ENCODE measurements at places on chromosomes 1 and 21. TPM values are rescaled to one million over a fixed set of nuclear protein-coding genes. Genes with fewer than 3 reads are reported as not detected.

DNA sequence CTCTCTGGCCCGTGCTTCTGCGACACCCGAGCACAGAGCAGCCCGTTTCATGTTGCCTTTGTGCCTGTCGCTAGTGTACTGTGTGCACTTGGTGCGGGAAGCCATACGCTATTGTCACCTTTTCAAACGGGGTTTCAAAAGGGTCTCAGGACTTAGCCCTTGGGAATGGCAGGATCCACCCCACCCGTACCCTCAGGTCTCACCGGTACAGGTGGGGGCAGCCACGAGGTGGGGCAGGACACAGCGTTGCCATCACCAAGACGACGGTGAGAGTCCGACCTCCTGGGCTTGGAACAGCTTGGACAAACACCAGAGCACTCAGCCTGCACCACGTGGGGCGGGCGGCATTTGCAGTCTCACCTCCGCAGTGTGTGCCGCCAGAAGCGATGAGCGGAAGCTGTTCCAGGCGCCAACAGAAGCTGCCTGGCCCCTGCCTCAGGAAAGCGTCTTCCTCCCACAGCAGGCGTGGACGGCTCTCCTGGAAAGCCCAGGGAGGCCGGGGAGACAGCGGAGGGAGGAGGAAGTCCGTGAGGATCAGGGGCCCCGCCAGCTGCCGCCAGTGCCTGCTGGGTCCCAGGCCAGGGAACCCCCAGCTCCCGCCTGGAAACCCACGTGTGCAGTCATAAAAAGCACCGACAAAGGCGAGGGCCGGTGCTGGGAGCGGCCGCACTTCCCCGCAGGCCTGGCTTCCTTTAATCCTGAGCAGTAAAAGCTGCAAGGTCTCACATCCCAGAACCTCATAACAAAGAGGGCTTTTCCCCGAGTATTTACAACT is 131.3 kb upstream of the ARHGEF16 start:
- peak; percentile 60 for DNase-seq

PBX1 gene
- 28.7 TPM for polyA plus RNA-seq

GRCh38 chr1:230163205-230163604 is 96.2 kb downstream of the GALNT2 start:
- no peak for DNase-seq

- DNase-seq: no peak
These were observed 96.9 kb downstream of the DHRS3 start for GRCh38 chr1:12521096-12521495.

- DNase-seq: no peak
These were observed 92.9 kb downstream of the LAMC2 start for GRCh38 chr1:183278739-183279591.

GBP7 gene
- polyA plus RNA-seq: not detected

- no peak for DNase-seq
These were observed 136.4 kb downstream of the CLIC6 start for GRCh38 chr21:34805157-34805556.

DNA sequence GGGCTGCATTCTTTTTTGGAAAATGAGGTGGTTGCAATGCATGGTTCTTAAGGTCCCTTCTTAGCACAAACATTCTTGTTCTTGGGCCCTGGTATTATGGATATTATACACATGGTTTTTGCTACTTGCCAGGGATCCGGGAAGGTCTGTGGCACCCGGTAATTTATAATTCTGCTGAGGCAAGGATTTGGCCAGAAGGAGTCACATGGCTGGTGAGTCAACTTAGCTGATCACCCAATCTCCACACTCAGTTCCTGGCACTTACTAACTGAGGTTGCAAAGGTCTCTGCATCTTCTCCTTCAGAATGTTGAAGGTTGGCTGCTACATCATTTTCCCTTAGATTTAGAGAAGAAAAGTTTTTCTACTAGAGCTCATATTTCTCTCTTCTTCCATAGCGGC is 112.5 kb downstream of the ROR1 start:
- DNase-seq: no peak

EFCAB7 gene
- polyA plus RNA-seq: 5.4 TPM

GRCh38 chr1:162901243-162901642 is 40.3 kb upstream of the CCDC190 start:
- no peak for DNase-seq

- DNase-seq: no peak
These were observed 86.3 kb downstream of the MPZL1 start for GRCh38 chr1:167808104-167808503.

DNA sequence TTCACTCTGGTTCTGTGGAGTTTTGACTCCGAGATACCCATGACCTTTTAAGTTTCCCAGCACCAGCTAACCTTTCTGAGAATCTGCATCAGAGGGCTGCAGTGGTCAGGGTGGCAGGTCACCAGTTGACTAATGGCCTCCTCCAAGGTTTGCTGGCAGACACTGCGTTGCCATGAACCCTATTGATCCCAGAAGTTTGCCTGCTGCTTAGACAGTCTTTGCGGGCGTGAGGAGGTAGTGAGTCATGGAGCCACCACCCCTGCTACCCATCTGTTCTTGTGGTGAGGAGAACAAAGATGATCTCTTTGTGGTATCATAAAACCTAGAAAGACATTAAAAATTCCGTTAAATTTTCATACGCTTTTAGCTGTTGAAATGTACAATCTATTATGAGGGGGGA is 180.4 kb downstream of the FGGY start:
- DNase-seq: no peak

DNA sequence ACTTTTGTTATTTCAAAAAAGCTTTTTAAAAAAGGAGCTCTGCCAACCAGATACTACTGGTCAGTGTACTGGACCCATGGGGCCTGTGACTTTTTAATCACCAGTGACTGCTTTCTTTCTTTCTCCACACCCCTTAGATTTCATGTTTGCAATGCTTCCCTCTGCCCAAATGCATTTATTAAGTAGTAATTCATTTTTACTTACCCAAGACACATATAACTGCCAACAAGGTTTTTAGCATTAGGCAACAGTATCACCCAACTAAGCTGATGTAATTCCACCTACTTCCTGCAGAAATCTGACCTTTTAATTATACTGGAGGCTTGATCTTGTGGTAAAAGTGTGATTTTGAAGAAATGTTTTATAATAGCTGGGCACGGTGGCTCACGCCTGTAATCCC is 12.5 kb downstream of the MECR start:
- no peak for DNase-seq

DNA sequence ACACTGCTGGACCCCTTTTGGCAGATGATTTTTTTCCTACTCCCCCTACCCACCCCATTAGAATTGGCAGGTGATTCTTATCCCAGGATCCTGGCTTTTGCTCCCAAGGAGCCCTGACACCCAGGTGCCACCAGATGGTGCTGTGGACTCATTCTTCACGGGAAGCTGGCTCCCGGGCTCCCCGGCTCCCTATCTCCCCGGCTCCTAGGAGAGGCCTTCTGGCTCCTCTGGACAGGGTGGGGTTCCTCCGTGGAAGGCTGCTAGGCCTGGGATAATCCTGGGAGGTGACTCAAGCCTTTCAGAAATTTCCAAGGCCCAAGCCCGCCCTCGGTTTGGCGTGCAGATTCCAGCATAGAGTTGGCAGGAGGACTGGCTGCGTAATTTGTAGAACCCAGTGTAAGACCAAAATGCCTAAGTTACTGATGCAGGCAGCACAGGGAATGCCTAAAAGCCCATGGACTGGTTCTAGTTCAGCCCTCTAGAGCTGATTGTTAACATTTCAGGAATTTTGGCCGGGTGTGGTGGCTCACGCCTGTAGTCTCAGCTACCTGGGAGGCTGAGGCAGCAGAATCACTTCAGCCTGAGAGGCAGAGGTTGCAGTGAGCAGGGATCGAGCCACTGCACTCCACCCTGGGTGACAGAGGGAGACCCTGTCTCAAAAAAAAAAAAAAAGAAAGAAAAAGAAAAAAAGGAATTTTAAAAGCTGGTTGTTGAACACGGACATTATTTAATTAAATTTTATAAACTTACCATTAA is 6.8 kb upstream of the BSDC1 start:
- DNase-seq: peak; percentile 90

DNA sequence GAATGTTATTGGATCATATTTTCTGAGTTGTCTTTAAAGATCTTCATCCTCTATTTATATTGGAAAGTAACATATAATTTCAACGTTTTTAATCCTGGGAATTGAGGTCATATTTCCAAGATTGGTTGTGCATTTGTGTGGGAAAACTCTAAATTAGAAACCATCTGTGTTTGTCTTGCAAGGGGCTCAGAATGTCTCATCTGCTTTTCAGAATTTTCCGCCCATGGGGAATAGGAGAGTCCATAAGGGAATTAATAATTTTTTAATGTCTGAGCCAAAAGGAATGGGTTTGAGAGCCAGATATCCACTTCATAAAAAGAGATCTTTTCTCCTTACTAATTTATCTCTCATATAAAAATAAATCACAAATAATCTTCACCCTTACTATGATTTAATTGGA is 84.8 kb upstream of the MAP1LC3C start:
- DNase-seq: no peak

- no peak for DNase-seq
These were observed 779 bp upstream of the DEGS1 start for GRCh38 chr1:224182057-224182865.

SLC1A7 gene
- 0.07 TPM for polyA plus RNA-seq

- no peak for DNase-seq
These were observed 30.0 kb downstream of the ADAMTS1 start for GRCh38 chr21:26815197-26815596.

- DNase-seq: no peak
These were observed 19.5 kb downstream of the SUSD4 start for GRCh38 chr1:223344491-223344890.

ZMYND12 gene
- 1.2 TPM for polyA plus RNA-seq

GRCh38 chr1:43239484-43239883 is 30.3 kb upstream of the TMEM125 start:
- no peak for DNase-seq

- DNase-seq: no peak
These were observed 41.3 kb upstream of the OSBPL9 start for GRCh38 chr1:51575406-51576084.

ZMPSTE24 gene
- 45.8 TPM for polyA plus RNA-seq

DNA sequence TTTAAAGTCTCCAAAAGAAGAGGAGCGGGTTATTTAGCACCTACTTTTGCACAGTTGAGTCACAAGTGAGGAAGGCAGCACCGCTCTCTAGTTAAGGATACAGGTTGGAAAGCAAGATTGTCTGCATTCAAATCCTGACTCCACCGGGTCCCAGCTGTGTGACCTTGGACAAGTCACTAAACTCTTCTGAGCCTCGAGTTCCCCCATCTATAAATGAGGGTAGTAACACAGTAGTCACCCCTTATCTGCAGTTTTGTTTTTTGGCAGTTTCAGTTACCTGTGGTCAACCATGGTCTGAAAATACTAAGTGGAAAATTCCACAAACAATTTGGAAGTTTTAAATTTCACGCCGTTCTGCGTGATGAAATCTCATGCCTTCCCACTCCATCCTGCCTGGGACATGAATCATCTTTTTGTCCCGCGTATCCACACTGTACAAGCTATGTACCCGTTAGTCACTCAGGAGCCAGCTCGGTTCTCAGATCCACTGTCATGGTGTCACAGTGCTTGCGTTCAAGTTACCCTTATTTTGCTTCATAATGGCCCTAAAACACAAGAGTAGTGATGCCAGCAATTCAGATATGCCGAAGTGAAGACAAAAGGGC is 49.4 kb downstream of the CAPZB start:
- no peak for DNase-seq

- no peak for DNase-seq
These were observed 226.2 kb downstream of the KIF26B start for GRCh38 chr1:245380790-245381535.

DNA sequence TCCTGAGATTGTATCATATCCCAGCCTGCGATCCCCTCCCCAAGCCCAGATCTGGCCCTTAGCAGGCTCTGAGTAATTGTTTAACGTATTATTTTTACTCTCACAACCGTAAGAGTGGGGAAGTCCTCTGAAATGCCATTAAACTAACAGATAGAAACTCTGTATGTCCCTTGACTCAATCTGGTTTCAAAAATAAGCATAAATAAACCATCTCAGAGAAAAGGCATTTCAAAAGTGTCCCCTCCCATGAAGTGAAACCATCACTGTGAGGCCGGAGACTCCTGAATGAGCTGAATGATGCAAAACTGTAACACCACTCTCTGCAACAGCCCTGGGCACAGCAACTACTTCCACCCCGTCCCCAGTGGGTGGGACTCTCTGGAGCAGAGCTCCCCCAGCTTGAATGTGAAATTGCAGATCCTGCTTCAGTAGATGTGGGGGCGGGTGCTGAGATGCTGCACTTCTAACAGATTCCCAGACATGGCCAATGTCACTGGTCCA is 104.1 kb downstream of the SYF2 start:
- no peak for DNase-seq

DNA sequence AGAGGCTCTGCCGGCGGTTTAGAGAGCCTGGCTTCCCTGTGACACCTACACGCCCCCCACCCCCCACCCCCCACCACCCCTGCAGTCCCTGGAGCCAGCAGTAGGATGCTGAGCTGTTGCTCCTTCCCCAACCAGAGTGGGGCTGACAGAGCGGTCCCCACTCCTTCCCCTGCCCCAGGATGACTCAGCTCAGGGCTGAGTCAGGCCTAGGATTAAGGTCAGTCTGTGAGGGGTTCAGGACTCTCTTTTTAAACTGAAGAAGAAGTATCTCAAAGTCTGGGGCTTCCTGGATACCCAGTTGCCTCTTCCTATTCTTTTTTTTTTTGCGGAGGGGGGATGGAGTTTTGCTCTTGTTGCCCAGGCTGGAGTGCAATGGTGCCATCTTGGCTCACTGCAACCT is 19.1 kb downstream of the DMBX1 start:
- peak; percentile 1 for DNase-seq

- DNase-seq: no peak
These were observed 3.9 kb upstream of the SLC6A9 start for GRCh38 chr1:44034976-44035716.

FCRL4 gene
- not detected for polyA plus RNA-seq

CR1 gene
- polyA plus RNA-seq: 0.19 TPM

CD1B gene
- polyA plus RNA-seq: not detected

DNA sequence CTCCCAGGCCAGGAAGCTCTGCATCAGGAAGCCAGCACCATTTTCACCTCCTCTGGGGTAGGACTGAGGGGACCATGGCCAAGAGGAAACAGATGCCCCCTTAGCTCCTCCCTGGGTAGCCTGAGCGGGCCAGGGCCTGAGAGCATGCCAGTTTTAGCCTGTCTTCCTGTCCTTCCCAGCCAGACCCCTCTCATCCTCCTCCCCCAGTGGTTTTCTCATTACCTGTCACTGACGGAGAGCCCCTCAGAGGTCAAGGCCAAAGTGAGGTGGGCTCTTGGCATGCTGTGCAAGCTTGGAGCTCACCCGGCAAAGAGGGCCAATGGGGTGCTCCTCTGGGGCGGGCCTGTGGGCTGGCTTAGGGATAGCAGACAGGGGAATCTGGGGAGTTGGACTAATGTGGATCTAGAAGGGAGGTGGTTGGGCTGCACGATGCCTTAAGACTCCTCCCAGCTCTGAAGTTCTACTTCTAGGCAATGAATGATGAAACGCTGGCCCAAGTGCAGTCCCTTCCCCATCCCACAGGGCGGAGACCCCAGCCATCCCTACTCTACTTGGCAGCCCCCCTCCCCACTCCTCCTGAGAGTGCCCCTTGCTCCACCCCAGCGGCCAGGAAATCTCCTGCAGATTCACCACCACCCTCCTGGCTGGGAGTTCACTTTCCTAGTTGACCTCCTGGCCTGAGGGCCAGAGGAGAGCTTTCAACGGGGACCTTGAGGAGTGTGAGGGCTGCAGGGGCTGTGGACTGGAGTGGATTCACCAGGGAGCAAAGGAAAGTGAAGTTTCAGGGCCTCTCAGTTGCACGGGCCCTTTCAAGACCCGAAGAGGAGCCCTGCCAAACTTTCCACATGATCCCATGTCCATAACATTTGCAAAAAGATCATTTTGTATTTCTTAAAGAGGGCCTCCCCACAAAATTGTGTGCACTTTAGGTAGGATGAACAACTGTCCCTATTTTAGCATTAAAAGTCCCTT is 9.4 kb upstream of the LMNA start:
- DNase-seq: no peak

GRCh38 chr1:67711855-67712212 is 26.8 kb downstream of the GADD45A start:
- no peak for DNase-seq

All from heart left ventricle (tissue), 16 donors.